ENCODE measurements at places on chromosomes 5 and 9.

DNA sequence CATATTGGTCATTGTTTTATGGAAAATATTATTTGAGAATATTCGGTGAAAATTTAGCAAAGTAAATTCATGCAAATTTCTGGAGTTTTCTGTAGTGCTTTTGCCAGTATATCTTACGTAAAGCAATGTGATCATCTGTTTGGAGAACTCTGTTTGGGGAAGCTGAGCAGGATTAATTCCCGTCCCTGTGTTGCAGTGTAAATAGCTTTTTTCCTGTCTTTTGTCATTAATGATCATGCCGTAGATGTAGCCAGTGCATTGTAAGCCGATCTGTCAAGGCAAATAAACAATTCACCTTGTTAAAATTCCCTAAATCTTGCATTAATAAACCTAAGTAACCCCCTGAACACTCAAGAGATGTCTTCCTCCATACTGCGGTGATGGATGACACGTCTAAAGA is 39.2 kb downstream of the PPIC start:
- DNase-seq: peak; percentile 17
- H3K4me1 ChIP-seq: peaks cover 7% of the 10 kb centered on the region
- no peak overlapping the region for H3K27ac ChIP-seq

- H3K4me3 ChIP-seq: no peak overlapping the region
- H3K27ac ChIP-seq: no peak overlapping the region
- no peaks in the 10 kb centered on the region for H3K27me3 ChIP-seq
Observed at GRCh38 chr9:111152614-111153406, 114.5 kb upstream of the LPAR1 start.

- H3K27me3 ChIP-seq: no peaks in the 10 kb centered on the region
- H3K36me3 ChIP-seq: no peaks in the 10 kb centered on the region
- H3K4me3 ChIP-seq: no peak overlapping the region
Observed at GRCh38 chr5:83149671-83150070, 72.3 kb downstream of the XRCC4 start.

DNA sequence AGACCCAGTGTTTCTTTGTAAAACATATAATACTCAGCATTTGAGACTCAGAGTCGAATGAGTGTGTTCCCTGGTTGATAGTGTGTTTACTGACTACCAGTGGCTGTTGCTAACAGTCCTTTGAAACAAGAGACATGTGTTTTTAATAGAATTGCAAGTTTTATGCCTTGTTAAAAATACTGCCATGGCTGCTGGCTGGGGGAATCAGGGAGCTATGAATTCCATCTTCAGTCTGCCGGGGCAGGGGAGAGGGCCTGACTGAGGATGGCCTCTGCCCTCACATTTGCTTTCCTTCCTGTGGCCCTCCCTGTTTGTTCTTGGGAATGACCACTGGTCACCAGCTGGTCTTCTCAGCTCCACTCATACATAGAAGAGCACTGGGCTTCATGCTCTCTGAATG is 63.8 kb downstream of the PDZD2 start:
- no peak for DNase-seq
- no peak overlapping the region for H3K27ac ChIP-seq
- no peaks in the 10 kb centered on the region for H3K36me3 ChIP-seq
- H3K27me3 ChIP-seq: no peaks in the 10 kb centered on the region

- H3K4me3 ChIP-seq: no peak overlapping the region
- no peak for DNase-seq
- no peak overlapping the region for H3K27ac ChIP-seq
- no peaks in the 10 kb centered on the region for H3K36me3 ChIP-seq
- peaks cover 3% of the 10 kb centered on the region for H3K27me3 ChIP-seq
- H3K4me1 ChIP-seq: no peaks in the 10 kb centered on the region
Observed at GRCh38 chr9:109799792-109800191, 19.8 kb downstream of the PALM2AKAP2 start.

- no peak for DNase-seq
- peaks cover 8% of the 10 kb centered on the region for H3K27me3 ChIP-seq
- no peak overlapping the region for H3K4me3 ChIP-seq
- H3K36me3 ChIP-seq: no peaks in the 10 kb centered on the region
- H3K27ac ChIP-seq: no peak overlapping the region
Observed at GRCh38 chr5:174287761-174288160, 242.3 kb downstream of the NSG2 start.

GRCh38 chr9:114923918-114924317 is 6.5 kb downstream of the TNFSF8 start:
- no peak overlapping the region for H3K27ac ChIP-seq
- no peaks in the 10 kb centered on the region for H3K27me3 ChIP-seq
- H3K4me3 ChIP-seq: no peak overlapping the region
- DNase-seq: no peak
- no peaks in the 10 kb centered on the region for H3K4me1 ChIP-seq

DNA sequence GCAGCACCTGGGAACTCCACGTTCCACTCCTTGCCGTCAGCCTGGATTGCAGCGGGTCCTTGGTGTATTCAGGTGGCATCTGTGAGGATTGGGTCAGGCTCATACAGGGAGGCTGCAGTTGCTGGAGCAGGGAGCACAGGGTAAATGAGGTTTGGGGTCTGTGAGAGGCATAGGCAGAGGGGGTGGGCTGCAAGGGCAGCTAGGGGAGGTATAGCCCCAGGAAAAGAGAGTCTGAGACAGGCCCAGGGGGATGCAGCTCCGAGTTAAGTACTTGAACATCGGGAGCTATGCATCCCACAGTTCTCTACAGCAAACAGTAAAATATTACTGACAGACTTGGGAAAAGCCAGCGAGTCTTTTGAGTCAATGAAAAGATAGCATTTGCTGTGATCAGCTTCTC is 101.6 kb downstream of the TRIO start:
- no peak overlapping the region for H3K27ac ChIP-seq
- H3K27me3 ChIP-seq: no peaks in the 10 kb centered on the region
- no peaks in the 10 kb centered on the region for H3K36me3 ChIP-seq

- H3K4me1 ChIP-seq: no peaks in the 10 kb centered on the region
- no peaks in the 10 kb centered on the region for H3K27me3 ChIP-seq
- no peak overlapping the region for H3K27ac ChIP-seq
- no peak overlapping the region for H3K4me3 ChIP-seq
Observed at GRCh38 chr9:101132801-101133200, 104.3 kb downstream of the PLPPR1 start.

GRCh38 chr9:93088656-93089015 is 7.4 kb upstream of the CARD19 start:
- no peak for DNase-seq
- no peaks in the 10 kb centered on the region for H3K27me3 ChIP-seq
- no peak overlapping the region for H3K4me3 ChIP-seq
- H3K27ac ChIP-seq: no peak overlapping the region
- no peaks in the 10 kb centered on the region for H3K36me3 ChIP-seq
- H3K4me1 ChIP-seq: peaks cover 5% of the 10 kb centered on the region

- no peaks in the 10 kb centered on the region for H3K4me1 ChIP-seq
- no peaks in the 10 kb centered on the region for H3K27me3 ChIP-seq
- H3K4me3 ChIP-seq: no peak overlapping the region
Observed at GRCh38 chr9:85009251-85009650, 339.7 kb downstream of the NTRK2 start.

DNA sequence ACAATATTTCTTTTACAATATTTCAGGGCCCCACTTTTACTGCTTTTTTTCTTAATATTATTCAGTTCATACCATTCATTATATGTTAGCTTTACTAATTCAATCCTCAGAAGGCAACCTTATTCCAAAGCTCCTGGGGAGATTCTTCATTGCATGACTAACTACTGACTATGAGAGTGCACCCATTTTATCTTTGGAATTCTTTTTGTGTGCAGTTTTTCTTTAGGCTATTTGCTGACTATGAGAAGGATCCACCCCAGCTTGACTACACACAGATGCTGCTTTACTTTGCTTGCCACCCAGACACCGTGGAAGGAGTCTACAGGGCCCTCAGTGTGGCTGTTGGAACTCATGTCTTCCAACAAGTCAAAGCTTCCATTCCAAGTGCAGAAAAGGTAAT is 56.9 kb upstream of the IL7R start:
- no peaks in the 10 kb centered on the region for H3K36me3 ChIP-seq
- no peak overlapping the region for H3K27ac ChIP-seq
- H3K4me3 ChIP-seq: no peak overlapping the region
- H3K27me3 ChIP-seq: no peaks in the 10 kb centered on the region
- peaks cover 22% of the 10 kb centered on the region for H3K4me1 ChIP-seq
- no peak for DNase-seq

GRCh38 chr5:1111241-1111726 is 579 bp downstream of the SLC12A7 start:
- no peaks in the 10 kb centered on the region for H3K36me3 ChIP-seq
- no peaks in the 10 kb centered on the region for H3K27me3 ChIP-seq
- H3K27ac ChIP-seq: peak overlapping the region; percentile 87
- H3K4me3 ChIP-seq: peak overlapping the region; percentile 94
- DNase-seq: no peak

DNA sequence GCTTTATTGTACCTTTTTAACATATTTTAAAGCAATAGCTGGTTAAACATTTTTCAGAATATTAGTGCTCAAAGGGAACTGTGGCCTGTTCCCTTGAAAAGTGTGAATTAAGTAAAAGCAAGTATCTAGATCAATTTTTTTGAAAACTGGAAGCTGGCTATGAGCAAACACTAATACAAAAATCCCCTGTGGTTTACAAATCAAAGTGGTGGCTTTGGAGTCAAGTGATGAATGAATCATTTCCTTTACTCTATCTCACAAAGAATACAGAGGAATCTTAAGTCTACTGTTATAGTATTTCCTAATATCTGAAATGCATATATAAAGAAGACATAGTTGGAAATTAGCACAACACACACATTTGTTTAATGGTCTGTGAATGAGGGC is 212.4 kb upstream of the C9orf72 start:
- peak; percentile 83 for DNase-seq
- H3K4me1 ChIP-seq: peaks cover 8% of the 10 kb centered on the region
- H3K4me3 ChIP-seq: no peak overlapping the region
- no peak overlapping the region for H3K27ac ChIP-seq
- no peaks in the 10 kb centered on the region for H3K36me3 ChIP-seq

- no peak overlapping the region for H3K27ac ChIP-seq
- no peak overlapping the region for H3K4me3 ChIP-seq
- no peaks in the 10 kb centered on the region for H3K27me3 ChIP-seq
- H3K36me3 ChIP-seq: no peaks in the 10 kb centered on the region
- no peak for DNase-seq
- H3K4me1 ChIP-seq: no peaks in the 10 kb centered on the region
Observed at GRCh38 chr9:90365666-90366065, 277.0 kb downstream of the DIRAS2 start.

GRCh38 chr5:91311697-91312501 is 71.2 kb downstream of the ARRDC3 start:
- H3K27ac ChIP-seq: peak overlapping the region; percentile 77
- H3K27me3 ChIP-seq: no peaks in the 10 kb centered on the region
- H3K4me1 ChIP-seq: peaks cover 38% of the 10 kb centered on the region
- peak; percentile 75 for DNase-seq
- no peaks in the 10 kb centered on the region for H3K36me3 ChIP-seq
- H3K4me3 ChIP-seq: peak overlapping the region; percentile 2

- H3K4me3 ChIP-seq: no peak overlapping the region
- DNase-seq: peak; percentile 5
- H3K4me1 ChIP-seq: no peaks in the 10 kb centered on the region
- no peaks in the 10 kb centered on the region for H3K27me3 ChIP-seq
Observed at GRCh38 chr9:73441890-73442818, 290.5 kb downstream of the ANXA1 start.

DNA sequence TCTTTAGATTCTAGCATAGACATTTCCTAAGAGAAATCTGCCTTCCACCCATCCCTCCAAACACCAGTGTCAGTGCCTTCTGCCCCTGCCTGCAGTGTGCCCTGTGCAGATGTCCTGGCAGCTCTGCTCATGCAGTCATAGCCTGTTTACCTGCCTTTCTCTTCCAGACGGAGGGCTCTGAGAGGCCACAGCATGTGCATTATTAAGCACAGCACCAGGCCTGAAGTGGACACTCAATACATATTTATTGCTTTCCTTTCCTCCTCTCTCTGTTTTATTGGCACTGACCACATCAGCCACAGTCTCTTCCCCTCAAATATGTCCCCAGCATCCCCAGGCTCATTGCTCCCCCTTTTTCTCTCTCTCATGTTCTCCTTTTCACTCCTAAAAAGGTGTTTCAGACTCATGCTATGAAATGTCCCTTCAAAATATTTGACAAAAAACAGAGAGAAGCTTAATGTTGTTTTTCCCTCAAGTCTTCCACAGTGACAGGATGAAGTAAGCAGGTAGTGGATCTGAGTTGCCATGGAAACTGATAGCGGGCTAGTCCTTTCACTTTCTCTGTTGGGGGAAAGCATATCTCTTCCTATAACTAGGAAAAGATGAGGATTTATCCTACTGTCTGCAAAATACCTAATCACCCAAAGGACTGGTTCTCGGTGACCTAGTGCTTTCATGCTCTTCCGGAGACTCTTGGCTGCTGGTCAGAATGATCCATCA is 100.9 kb downstream of the ATP10B start:
- no peaks in the 10 kb centered on the region for H3K4me1 ChIP-seq
- no peak overlapping the region for H3K4me3 ChIP-seq
- H3K27me3 ChIP-seq: no peaks in the 10 kb centered on the region
- no peak for DNase-seq
- H3K27ac ChIP-seq: no peak overlapping the region

DNA sequence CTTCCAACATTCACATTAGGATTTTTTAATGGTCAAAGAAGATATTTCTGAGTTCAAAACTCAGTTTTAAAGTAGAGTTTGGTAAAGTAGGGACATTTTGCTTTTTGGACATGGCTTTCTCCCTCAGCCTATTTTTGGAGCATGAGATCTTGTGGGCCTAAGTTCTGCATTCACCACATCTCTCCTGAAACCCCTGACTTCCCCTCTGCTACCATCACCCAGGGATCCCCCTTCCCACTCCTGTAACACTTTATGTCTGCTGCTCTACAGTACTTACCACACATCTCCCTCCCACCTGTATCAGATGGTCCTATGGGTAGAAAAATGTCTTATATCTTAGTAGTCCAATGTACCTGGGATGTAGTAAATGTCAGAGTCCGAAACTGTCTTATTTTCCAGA is 48.2 kb upstream of the JAK2 start:
- no peaks in the 10 kb centered on the region for H3K36me3 ChIP-seq
- no peak overlapping the region for H3K27ac ChIP-seq
- peaks cover 10% of the 10 kb centered on the region for H3K4me1 ChIP-seq
- no peak for DNase-seq
- no peaks in the 10 kb centered on the region for H3K27me3 ChIP-seq
- H3K4me3 ChIP-seq: no peak overlapping the region

DNA sequence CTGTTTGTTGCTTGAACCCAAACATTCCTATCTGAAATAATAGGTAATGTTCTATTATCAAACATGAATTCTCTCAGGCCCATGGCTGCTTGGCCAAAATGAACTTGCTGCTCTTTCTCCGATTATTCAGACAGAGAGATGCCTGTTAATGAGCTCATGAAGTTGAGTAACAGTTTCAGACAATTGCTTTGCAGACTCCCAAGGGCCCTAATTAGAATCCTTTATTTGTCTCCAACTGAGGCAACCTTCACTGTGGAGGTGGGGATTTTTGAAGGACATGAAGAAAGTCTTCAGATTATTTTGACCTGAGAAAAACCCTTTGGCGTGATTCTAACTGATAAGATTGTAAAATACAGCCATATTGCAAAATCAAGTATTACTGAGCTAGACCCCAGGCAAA is 466.7 kb downstream of the NFIB start:
- H3K4me3 ChIP-seq: no peak overlapping the region
- H3K4me1 ChIP-seq: no peaks in the 10 kb centered on the region
- H3K27me3 ChIP-seq: no peaks in the 10 kb centered on the region

Data from A673 (cell line).